Activated CD8-positive, alpha-beta T cell treated with anti-CD3 and anti-CD28 coated beads for 36 hours (primary cell): ENCODE measurements at places on chromosomes 12 and 14. TPM values are rescaled to one million over a fixed set of nuclear protein-coding genes. Genes with fewer than 3 reads are reported as not detected.

- DNase-seq = no peak
Measured at GRCh38 chr14:68693926-68694325, 98.9 kb downstream of the ZFP36L1 start.

DNA sequence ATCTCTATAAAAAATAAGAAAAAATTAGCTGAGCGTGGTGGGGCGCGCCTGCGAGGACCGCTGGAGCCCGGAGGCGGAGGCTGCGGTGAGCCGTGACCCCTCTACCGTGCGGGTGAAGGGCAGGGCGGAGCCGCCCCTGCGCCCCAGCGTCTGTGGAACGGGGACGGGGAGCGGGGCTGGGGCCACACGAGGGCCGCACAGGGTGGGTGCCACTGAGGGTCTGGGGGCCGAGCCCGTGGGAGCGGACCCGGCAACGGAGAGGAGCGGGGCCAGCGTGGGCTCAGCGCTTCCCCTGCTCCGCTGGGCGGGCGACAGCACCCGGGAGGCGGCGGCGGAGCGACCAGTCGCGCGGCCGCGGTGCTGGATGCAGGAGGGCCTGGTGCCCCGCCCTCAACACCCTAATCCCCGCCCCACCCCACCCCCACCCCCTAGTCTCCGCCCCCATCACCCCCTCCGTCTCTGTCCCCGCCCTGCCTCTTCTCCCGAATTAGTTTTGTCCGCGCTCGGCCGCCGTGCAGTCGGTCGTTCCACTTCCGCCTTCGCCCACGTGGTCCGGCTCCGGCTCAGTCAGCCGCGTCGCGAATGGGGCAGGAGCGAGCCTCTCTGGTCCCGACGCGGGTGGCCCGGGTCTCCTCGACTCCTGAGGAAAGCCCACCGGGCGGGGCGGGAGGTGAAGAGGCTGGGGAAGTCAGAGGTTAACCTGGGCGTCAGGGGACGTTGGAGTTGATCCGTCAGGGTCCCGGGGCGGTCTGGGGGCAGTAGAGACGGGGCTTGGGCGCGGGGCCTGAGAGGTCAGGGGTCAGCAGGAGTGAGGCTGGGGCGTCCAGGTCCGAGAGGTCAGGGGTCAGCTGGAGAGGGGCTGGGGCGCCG is at the start of gene PUS1:
TSS of gene PUS1 (plus strand) at position 566 of the 870 bp plus-strand sequence. CDS start 447 bp downstream, outside the sequence.
- DNase-seq = peak; percentile 94

DNA sequence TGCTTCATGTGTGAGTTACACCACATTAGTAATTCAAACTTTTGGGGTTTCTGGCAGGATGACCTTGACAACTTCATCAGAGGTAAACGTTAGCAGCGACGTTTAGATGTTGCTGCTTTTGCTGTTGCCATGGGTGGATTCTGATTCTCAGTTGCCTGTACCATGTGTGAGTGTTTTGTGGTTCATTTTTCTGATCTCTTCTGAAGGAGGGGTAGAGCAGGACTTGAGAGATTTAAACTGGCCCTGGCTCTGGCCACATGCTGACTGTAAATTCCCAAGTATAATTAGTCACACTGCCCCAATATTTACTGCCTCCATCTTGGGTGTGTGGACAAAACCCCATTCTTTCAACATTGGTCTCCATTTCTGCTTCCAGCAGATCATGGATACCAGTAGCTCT is 110.4 kb downstream of the ETV6 start:
- DNase-seq = no peak

DNA sequence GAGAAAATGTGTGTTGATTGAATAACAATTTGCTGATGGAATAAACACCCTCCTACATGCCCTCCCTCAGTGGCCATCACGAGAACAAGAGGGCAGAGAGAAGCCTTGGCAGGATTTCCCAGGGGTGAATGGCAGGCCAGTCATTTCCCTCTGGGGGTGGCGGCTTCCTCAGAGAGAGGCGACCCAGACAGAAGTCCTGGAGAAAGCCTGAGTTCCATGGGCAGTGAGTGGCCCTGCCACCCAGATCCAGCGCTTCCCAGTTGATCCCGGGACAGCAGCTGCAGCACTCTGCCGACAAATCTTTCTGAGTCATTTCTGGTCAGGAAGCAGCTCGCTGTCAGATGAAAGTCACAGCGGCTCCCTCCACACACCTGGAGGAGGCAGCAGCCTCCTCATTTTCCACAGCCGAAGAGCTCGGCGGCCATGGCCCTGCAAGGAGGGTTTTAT is 123.0 kb downstream of the SCARB1 start:
- DNase-seq = peak; percentile 34

DNA sequence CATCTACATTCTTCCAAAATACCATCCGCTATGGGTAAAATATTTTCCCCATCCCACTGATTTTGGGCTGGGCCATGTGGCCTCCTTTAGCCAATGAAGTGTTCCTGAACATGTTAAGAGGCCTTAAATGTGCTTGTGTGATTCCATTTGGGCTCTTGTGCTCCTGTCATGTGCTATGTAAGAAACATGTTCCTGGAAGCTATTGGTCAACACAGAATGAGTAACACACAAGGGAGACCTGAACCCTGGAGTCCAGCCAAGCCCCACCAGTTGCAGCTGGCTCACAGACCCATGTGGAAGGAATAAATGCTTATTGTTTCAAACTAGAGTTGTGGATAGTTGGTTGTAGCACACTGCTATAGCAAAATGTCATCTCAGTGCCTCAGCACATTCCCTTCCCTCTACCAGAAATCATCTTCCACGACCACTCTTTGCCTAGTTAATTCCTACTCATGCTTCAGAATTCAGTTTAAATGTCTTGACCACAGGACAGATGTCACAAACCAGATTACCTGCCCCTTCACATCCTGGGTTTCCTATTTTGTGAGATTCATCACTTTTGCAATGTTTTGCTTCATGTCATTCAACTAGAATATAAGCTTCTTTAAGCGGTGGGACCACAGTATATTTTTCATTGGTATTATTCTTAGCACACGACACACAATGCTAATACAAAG is 217.3 kb upstream of the EEA1 start:
- no peak for DNase-seq

DNA sequence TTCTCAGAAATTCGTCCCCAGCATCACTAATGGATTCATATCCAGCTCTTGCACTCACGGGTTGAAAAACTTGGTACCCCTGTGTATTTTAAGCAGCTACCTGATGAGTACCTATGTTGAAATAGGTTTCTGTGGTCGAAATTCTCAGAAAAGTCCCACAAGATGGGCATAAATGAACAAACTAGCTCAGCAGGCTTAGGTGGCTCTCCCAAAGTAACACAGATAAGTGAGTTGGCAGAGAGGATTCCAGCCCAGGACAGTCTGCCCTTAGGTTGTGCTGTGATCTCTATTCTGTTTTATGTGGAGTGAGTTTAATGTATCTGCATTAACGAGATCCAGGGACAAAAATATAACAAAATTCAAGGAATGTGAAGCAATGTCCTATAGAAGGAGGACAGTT is 92.3 kb downstream of the RGS6 start:
- DNase-seq = no peak

- DNase-seq = no peak
Measured at GRCh38 chr14:33564774-33565630, 385.9 kb downstream of the EGLN3 start.

DNA sequence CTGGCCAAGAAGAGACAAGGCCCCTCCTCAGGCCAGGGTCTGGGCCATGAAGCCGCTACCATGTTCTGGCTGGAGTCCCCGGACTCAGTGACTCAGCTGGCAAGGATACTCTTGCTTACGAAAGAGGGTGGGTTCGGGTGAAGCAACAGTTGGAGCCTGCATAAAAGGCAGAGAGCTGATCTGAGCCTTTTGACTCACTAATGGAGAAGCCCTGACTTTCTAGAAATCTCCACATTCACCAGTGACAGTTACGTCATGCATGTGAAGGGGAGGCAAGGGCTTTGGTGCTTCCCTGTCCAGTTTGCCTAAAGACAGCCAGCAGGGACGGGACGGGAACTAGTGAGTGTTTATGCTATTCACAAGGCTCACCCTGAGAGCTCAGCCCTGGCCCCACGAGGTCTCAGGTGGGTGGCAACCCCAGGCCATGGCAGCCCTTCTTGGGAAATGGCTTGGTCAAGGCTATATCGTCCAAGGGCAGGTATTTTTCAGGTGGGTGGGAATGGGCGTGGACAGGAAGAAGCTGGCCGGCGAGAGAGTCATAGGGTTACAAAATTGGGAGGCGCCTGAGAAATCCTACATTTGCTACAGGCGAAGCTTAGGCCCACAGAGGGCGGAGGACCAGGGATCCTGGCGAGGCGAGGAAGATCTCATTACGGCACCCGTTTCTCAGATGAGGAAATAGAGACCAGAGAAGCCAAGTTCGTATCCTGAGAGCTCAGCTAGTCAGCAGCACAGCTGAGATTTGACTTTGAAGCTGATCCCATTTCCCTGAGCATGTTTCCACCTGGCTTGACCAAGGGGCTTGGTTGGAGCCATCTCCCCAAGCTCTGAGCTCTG is 314.6 kb downstream of the BCL11B start:
- no peak for DNase-seq

DNA sequence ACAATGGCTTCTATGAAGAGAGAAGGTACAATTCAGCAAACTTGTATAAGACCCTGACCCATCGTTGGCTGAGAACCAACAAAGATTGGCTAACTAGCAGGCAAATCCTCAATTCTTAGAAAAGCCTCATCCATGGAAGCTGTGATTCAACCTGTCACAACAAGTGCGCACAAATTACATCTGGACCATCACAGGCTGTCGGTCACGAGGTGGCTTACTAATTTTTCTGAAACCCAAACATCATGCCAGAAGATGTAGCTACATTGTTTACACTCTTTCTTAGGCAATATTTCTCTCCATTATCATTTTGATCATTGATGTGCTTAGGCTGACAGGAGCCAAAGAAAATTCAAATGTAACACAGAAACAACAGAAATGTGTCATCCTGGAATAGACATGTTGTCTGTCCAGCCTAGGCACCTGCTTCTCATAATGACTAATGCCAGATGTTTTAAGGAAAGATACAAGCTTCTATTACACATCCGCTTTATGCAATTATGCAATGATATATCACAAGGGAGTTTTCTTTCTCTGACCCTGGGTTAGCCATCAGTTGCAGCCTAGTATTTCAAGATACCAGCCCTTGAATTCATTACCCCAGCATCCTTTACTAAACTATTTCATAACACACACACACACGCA is 92.9 kb upstream of the DIO2 start:
- no peak for DNase-seq

DNA sequence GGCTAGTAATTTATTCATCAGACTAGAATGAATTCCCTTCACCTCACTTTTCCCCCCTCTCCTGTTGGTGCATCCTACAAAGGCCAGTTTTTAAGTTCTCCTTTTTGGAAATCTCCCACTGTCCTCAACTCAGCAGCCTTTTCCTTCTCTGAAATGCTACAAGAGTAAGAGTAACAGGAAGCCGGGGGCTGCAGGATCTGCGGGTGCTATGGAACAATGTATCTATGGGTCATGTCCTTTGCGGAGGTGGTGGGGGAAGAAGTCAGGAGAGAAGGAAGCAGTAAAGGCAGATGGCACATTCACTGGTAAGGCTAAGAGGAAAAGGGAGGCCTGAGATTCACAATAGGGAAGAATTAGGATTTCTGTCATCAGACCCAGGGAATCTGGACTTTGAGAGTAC is 22.2 kb upstream of the TESC start:
- no peak for DNase-seq

DNA sequence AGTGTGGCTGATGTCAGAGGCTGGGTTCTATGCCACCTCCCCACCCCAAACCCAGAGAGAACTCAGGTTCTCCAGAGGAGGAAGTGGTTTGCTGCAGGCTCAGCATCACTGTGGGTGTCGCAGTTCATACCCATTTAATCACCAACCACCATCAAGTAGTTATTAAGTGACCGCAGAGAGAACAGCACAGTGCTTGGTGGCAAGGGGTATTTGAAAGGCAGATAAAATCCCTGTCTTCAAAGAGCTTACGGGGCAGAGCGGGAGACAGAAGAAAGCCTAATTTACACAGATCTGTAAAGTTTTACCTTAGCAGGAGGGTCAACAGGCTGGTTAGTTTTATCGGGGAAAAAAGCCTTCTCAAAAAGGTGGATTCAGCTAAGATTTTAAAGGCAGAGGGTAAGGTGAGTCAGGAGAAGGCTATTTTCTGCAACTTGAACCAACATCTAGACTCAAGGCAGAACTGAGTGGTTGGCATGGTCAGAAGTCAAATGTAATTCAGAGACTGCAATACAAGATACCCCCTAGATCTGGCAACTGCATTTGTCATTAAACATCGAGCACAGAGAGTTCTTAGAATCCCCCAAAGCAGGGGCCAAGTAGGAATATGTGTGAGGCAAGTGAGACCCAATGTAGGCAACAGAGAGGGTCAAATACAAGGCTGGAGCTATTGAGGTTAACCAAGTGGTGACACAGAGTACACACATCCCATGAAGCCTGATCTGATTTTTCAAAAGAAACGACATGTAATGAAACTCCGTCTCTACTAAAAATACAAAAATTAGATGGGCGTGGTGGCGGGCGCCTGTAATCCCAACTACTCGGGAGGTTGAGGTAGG is 13.2 kb downstream of the PXN start:
- peak; percentile 87 for DNase-seq

GRCh38 chr14:33539918-33540357 is 410.9 kb downstream of the EGLN3 start:
- DNase-seq = no peak

- DNase-seq = no peak
Measured at GRCh38 chr12:64903479-64904152, 79.2 kb downstream of the TBC1D30 start.

DNA sequence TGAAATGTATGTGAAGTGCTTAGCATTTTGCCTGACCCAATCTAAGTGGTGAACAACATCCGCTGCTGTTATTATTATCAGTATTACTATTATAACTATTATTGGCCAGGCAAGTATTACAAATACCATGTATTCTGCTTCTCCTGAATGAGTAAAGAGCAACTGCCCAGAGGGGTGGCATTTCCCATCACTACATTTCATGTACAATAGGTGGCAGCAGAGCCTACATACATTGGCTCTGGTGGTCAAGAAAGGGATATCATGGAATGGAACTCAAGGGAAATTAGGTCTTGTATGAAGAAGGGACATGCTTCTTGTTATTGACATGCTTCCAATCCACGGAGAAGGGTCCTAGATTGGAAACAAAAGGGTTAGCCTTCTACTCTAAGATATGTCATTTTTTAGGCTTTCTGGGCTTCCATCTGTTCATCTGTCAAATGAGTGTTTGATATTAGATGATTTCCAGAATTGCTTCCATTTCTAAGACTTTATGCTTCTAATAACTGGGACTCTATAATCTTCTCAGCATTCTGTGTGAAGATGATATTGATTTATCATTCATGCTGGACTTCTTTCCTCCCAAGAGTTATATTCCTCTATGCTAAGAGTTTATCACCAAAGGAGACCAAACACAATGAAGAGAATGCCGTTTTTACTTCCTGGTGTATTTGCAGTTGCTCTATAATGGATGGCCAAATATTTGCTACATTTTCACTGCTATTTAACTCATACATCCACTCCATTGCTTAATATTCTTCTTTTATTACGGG is 239.1 kb downstream of the SSPN start:
- DNase-seq = peak; percentile 26

CACNA1C gene
- total RNA-seq = 0.05 TPM

HCAR3 gene
- total RNA-seq = not detected

- DNase-seq = peak; percentile 28
Measured at GRCh38 chr12:52004042-52004648, 2.6 kb upstream of the TAMALIN start.
